Activated naive CD4-positive, alpha-beta T cell treated with anti-CD3 and anti-CD28 coated beads, Interleukin-2, amount 50 U/mL, for 72 hours (primary cell): ENCODE measurements at places on chromosomes 5 and 9. TPM values are rescaled to one million over a fixed set of nuclear protein-coding genes. Genes with fewer than 3 reads are reported as not detected.
A peak's percentile ranks its signal among the peaks of the same experiment; 100 is the strongest.

DNA sequence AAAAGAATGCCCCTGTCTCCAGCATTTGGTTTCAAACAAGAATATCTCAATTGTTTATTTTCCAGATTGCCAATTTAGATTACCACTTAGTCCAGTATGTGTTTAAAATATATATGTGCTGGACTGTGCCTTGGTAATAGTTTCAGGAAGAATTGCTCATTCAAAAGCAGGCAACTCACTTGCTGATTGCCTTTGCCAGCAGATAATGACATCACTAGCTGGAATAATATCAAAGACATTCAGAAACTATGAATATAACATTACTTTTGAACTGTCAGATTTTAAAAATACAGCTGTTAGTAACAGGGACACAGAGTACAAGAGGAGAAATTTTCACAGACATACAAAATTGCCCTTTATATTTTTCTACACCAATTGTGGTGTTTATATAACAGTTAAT lies 96.0 kb upstream of the ITGA2 start:
- DNase-seq, result no peak

- no peak for DNase-seq
Observed at GRCh38 chr9:96453625-96454024, 3.7 kb downstream of the HABP4 start.

- no peak for DNase-seq
Observed at GRCh38 chr9:129702589-129703520, 37.4 kb downstream of the PRRX2 start.

The SLC31A2 gene
- total RNA-seq, result 2.1 TPM

GRCh38 chr5:62593331-62593730 lies 14.7 kb downstream of the LRRC70 start:
- DNase-seq, result no peak

GRCh38 chr5:169265888-169266287 lies 35.1 kb downstream of the SLIT3 start:
- DNase-seq, result no peak

DNA sequence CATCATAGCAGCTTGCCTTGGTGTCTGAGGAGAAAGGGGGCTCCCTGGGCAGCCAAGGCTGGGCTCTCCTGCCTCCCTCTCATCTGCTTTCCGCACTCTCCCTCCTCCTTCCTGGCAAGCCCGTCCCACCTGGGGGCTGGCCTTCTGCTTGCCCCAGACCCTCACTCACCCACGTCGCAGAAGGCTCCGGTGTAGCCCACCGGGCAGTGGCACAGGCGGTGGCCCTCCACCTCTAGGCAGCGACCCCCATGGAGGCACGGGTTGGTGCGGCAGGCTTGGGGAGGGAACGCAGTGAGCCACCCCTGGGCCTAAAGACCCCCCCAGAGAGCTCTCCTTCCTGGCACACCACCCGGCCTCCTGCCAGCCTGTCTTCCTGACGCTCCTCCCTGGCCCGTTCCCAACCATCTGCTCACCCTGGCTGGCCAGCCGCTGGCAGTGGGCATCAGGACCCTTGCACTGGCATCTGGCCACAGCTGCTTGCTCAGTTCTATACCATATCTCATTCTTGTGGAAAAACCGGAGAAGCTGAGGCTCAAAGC lies 4.2 kb upstream of the PFN3 start:
- no peak for DNase-seq

The ZBED3 gene
- total RNA-seq, result 2.0 TPM

The C5orf58 gene
- total RNA-seq, result not detected

- DNase-seq, result no peak
Observed at GRCh38 chr5:74212336-74212735, 428.2 kb downstream of the ENC1 start.

The PCDHA7 gene
- total RNA-seq, result not detected

- no peak for DNase-seq
Observed at GRCh38 chr5:10489810-10490426, 48.2 kb downstream of the ROPN1L start.

GRCh38 chr9:82031538-82032280 lies 43.1 kb downstream of the SPATA31D1 start:
- no peak for DNase-seq

DNA sequence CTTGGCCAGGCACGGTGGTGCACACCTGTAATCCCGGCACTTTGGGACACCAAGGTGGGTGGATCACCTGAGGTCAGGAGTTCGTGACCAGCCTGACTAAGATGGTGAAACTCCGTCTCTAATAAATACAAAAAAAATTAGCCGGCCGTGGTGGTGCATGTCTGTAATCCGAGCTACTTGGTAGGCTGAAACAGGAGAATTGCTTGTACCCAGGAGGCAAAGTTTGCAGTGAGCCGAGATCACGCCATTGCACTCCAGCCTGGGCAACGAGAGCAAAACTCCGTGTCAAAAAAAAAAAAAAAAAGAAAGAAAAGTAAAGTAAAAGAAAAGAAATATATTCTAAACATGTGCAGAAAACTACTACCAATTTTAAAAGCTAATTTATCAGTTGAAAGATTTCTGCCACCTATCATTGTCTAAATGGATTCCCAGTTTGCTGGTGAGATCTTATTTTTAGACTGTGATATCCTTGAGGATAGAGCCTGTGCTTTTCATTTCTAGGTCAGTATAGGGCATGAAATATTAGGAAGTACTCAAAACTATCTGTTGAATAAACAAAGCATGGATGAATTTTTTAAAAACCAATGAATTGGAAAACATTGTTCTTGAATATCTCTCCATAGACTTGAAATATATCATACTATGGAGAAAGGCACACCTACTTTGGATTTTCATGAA lies 86.9 kb downstream of the NFIB start:
- DNase-seq, result no peak

DNA sequence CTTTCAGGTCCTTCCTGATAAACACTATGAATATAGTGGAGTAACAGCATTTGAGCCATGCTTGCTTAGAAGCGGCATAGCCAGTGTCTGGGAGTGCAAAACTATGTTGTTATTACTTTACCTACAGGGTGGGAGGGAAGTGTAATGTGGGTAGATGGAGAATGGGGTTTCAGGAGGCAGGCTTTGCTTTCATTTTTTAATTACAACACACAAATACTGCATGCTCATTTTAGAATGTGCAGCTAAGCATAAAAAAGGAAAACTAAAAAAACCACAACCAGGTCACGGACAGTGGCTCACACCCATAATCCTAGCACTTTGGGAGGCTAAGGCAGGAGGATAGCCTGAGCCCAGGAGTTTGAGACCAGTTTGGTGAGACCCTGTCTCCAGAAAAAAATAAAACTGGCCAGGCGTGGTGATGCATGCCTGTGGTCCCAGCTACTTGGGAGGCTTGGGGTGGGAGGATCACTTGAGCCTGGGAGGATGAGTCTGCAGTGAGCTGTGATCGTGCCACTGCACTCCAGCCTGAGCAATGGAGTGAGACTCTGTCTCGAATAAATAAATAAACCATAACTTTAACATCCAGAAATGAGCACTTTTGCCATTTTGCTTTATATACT lies 20.2 kb downstream of the HAVCR1 start:
- DNase-seq, result no peak

DNA sequence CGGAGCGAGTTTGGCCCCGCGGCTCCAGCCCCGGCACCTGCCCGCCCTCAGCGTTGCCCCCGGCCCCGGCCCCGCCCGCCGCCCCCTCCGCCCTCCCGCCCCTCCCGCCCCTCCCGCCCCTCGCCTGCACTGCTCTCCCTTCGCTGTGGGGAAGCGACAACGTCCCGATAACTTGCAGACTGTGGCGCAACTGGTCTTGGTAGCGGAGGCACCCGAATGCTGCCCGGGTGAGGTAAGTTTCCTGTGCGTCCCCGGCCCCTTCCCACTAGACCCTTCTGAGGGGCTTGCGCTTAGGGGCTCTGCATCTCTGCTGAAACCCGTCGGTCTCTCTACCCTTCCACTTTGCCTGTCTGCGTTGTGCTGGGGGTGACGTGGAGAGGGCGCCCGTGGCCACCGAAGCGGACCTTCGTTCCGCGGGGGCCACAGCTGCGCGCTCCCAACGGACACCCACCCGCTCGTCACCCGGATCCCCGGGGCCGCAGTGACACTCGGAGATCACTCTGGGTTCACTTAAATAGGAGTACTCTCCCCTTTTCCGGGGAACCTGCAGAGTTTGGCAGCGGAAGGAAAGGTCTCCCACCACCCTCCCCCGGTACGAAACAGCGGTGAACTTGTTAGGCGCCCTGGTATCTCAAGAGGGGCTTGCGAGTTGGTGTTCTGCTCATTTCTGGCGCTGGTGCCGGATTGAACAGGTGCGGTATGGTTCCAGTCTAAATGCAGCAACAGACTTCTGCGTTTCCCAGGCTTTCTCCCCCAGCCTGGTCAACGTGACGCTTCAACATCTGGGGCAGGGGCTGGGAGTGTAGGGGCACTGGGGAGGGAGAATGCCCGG lies 707 bp downstream of the PIP5K1B start:
- DNase-seq, result peak; percentile 11

The ADGRD2 gene
- total RNA-seq, result not detected

The REEP2 gene
- 5.9 TPM for total RNA-seq

GRCh38 chr5:122154910-122155309 lies 25.6 kb downstream of the ZNF474 start:
- DNase-seq, result no peak

The PCDHGA3 gene
- total RNA-seq, result not detected

DNA sequence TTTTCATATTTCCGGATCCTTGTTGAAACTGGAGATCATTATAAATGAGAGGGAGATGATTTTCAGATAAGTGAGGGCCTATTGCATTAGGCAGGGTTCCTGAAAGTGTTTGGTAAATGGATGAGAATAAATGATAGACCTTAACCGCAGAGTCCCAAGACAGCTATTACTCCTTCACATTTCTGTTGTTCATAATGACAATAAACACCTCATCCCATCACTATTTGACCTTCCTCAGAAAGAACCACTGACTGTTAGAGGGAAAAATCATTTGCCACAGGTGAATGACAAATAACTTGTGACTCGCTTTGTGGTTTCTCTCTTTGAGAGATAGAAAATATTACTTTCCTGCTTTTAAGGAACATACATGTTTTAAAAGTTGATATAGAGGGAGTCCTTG lies 47.3 kb upstream of the TRMT10B start:
- no peak for DNase-seq

DNA sequence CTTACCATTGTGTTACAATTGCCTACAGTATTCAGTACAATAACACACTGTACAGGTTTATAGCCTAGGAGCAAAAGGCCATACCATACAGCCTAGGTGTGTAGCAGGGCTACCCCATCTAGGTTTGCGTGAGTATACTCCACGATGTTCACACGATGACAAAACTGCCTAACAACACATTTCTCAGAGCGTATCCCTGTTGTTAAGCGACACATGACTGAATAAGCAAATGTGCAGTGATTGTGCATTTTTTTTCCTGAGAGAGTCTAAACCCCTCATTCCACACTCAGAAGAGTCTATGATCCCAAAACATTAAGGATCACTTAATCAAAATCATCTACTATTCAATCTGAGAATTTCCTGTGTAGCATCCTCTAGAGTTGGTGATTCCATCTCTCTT lies 68.4 kb upstream of the GABRP start:
- DNase-seq, result no peak

The PITX1 gene
- total RNA-seq, result 0.62 TPM

- no peak for DNase-seq
Observed at GRCh38 chr5:118354797-118355196, 633.5 kb downstream of the DTWD2 start.

DNA sequence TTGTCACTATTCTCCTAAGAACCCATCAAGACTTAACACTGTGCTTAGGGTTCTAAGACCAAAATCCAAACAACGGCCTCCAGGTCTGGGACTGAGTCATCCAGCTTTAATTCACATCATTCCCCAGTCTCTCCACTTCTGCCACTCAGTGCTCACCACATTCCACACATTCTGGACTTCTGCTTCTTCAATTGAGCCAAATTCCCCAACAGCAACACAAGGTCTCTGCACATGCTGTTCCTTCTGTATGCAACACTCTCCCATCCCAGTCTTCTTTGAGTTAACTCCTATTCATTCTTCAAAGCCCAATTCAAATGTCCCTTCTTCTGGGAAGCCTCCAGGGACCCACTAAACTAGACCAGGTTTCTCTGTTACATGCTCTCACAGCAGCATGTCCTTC lies 97.8 kb downstream of the GPR21 start:
- DNase-seq, result no peak

- DNase-seq, result no peak
Observed at GRCh38 chr5:161467703-161468102, 78.8 kb downstream of the GABRB2 start.

DNA sequence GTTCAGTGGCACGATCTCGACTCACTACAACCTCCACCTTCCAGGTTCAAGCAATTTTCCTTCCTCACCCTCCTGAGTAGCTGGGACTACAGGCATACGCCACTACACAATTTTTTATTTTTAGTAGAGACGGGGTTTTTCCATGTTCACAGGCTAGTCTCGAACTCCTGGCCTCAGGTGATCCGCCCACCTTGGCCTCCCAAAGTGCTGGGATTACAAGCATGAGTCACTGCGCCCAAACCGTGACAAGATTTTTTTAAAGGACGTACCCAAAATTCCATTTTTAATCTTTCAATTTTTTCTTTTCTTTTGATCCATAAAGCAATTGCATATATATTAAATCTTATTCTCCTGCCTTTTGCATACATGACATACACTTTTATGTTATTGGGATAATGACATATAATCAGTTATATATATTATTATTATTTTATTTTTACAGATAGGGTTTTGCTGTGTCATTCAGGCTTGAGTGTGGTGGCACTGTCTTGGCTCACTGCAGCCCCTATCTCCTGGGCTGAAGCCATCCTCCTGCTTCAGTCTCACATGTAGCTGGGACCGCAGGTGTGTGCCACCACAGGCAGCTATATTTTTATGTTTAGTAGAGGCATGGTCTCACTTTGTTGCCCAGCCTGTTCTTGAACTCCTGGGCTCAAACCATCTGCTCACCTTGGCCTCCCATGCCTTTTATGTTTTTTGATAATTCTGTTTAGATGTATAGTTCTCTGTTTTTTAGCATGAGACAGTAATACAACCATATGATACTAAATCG lies 71.9 kb downstream of the RAB24 start:
- DNase-seq, result no peak

- DNase-seq, result no peak
Observed at GRCh38 chr5:32618962-32619361, 33.6 kb downstream of the SUB1 start.

DNA sequence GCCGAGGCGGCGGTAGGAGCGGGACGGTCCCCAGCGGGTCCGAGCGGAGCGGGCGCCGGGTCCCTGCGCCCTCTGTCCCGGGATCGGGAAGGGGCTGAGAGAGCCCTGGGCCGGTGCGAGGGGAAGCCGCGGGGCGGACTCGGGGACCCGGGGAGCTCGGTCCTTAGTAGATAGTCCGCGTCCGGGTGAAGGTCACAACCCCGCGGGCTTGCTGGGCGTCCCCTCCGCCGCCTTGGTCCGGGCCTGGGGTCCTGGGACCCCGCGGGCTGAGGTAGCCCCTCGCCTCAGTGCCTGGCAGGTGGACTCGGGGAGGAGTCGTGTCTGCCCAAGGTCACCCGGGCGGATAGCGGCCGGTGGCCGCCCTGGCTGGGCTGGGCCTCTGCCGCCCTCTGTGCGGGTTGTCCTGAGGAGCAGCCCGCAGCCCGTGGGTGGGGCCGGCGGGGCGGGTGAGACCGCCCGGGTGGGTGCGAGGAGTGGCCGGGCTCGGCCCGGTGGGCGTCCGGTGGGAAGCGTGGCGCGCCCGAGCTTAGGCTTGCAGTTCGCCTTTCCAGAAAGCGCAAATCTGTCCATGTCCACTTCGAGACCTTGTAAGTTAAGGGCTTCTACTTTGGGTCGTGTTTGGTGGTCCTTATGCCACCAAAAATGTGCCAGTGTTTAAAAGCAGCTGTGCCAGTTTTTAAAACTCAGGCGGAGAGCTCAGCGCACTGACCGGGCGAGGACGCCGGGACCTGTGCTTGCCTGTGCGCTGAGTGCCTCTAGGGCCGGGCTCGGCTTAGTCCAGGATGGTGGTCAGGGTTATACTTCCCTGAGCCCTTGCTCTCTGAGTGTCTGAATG lies 554 bp downstream of the SDHA start:
- no peak for DNase-seq

GRCh38 chr5:113512341-113512740 lies 1.2 kb upstream of the YTHDC2 start:
- no peak for DNase-seq

The CNTNAP3 gene
- not detected for total RNA-seq
